ENCODE measurements at places on chromosomes 3 and 15.

- DNase-seq = no peak
These were observed 61.2 kb upstream of the SEC22A start for GRCh38 chr3:123140550-123140949.

- DNase-seq = no peak
These were observed 323.8 kb upstream of the AZI2 start for GRCh38 chr3:28672406-28672805.

- no peak for DNase-seq
These were observed 70.7 kb downstream of the IQSEC1 start for GRCh38 chr3:13002398-13003124.

GRCh38 chr3:150275941-150276340 is 132.2 kb upstream of the TSC22D2 start:
- DNase-seq = no peak

- DNase-seq = peak; percentile 22
These were observed 87.3 kb upstream of the ROPN1 start for GRCh38 chr3:124078953-124079911.

DNA sequence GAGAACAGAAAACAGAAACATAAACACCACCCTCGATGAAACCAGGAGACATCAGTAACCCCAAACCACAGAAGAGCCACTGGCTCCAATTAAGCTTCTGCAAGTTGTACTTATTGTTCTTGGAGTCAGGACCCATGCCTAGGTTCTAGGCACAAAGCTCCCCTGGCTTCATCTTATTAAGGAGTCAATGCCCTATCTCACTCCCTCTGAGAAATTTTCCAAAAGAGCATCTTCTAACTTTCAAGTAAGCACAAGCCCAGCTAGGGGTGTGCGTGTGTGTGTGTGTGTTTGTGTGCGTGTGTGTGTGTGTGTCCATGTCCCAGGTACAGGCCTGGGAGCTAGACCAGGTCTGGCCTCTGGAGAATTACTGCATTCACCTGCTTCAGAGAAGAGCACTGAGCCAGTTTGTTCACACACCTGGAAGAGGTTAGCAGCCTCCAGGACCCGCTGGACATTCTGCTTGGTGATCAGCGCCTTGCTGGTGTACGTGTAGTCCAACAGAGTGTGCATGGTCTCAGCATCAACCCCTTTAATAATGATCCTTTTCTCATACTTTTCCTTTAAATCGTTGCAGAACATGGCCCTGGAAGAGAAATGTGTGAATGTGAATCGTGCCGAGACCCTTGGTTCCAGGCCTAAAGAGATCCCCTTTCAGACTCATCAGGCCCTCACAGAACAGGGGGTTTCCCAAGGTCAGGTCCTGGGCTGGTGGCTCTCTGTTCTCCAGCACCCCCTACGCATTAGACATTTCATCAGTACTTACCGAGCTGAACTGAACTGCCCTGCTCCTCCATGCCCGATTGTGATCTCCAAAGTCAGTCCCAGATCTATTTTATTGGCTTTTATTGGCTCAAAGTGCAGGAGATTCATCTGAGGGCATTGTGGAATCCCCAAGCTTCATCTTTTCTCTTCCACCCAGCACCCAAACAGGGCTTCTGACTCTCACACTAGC is 27.8 kb downstream of the KLHL6 start:
- DNase-seq = no peak

- DNase-seq = no peak
These were observed 326.6 kb upstream of the ALCAM start for GRCh38 chr3:105040026-105040622.

GRCh38 chr15:90539789-90540188 is 10.1 kb downstream of the CRTC3 start:
- no peak for DNase-seq

DNA sequence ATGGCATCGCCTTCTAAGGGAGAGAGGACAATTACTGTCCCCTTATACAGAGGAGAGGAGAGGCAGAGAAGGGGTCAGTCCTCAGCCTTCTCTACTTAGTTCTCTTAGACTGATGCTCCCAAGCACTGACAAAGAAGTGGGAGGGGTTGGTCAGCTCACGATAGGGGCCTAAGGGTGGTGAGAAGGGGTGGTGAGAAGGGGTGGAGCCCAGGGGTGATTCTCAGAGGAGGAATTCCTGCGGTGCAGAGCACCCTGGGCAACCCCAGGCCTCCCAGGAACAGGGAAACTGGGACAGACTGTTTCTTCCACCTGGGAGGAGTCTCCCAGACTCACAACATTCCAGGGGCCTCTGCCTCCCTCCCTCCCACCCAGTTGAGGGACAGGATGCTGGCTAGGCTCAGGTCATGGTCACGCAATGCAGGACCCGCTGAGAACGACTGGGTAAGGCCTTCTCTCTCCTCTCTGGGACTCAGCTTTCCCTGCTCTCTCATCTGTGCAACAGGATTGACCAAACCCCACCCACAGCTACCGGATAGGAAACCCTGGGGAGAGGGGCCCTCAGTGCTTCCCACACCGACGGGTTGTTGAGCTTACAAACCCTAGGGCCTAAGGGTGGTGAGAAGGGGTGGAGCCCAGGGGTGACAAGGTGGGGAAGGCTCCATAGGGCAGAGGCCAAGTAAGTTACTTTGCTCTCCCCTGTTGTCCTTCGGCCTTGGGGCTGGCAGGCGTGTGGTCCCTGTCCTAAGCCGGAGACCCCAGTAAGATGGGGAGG is 1.5 kb downstream of the TPRA1 start:
- DNase-seq = peak; percentile 62

DNA sequence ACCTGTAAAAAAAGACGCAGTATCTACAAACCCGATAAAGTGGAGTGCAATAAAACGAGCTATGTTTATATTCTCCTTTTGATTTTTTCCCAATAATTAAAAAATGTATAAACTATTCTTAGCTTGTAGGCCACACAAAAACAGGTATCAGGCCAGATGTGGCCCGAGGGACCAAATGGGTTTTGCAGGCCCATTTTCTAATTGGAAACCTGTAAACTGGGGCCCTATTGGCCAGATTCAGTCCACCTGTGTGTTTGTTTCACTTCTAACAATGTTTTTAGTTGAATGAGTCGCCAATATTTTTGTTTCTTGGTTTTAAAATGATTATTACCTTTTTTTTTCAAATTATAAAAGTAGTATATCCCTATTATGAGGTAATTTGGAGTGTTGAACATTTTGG is 29.7 kb downstream of the ZBTB38 start:
- no peak for DNase-seq

GRCh38 chr3:43693594-43693993 is 2.9 kb downstream of the ABHD5 start:
- DNase-seq = peak; percentile 58

GRCh38 chr3:154316974-154317767 is 7.1 kb downstream of the DHX36 start:
- DNase-seq = no peak

DNA sequence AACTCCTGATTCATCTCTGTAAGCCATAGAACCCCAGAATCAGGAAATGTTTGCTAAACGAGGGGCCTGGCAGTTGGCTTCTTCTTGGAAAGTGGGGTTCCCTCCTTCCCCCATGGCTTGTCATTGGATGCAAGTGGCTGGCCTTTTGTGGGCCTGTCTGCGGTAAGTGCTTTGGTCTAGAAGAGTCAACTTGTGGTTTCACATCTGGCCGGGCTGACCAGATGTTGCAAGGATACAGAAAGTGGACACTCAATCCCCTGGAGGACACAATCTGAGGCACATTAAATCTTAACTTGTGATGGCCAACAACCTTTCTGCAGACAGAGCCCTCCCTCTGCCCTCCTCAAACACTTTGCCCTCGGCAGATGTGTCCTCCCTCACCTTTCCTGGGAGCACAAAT is 1.1 kb downstream of the FAH start:
- DNase-seq = no peak

DNA sequence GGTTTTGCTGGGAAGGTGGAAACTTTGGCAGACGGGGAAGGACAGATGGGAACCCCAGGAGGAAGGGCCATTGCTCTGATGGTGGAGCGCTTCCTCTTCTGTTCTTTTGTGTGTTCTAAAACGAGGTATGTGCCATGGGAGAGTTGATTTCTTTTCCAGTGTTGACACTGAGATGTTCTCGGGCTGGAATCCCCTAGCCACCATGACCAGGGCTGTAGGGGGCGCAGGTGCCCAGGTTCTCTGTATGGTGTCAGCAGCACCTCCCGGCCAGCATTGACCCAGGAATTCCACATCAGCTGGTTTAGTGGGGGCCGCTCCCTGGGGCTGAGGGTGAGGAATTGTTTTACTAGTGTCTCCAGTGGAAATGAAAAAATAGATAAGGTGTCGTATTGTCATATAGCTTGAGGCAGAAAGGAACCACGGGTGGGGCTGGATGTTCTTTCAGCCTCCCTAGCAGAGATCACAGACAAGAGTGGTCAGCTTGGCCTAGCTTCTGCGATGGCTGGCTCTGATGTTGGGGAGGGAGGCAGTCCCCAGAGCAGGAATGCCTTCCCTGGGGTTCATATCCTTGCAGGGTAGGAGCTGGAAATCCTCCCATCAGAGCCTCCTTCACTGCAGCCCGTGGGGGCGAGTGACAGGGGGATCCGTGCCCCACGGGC is 34.2 kb upstream of the ACAD9 start:
- no peak for DNase-seq
